Right ventricle myocardium inferior (tissue), 1 donor: ENCODE measurements at places on chromosomes 16 and 17. TPM values are rescaled to one million over a fixed set of nuclear protein-coding genes. Genes with fewer than 3 reads are reported as not detected.

- DNase-seq = no peak
Measured at GRCh38 chr17:40598619-40599467, 33.6 kb upstream of the CCR7 start.

GRCh38 chr16:4375717-4376116 is 4.1 kb downstream of the VASN start:
- DNase-seq = no peak

Gene UTS2R
- 0.76 TPM for total RNA-seq

Gene GCGR
- total RNA-seq = not detected

GRCh38 chr17:48113201-48113676 is 5.7 kb downstream of the SNX11 start:
- no peak for DNase-seq

Gene TNFRSF13B
- total RNA-seq = not detected

Gene ZNF75A
- 19.0 TPM for total RNA-seq

- peak; percentile 78 for DNase-seq
Measured at GRCh38 chr16:68238029-68238345, 2.1 kb upstream of the ESRP2 start.

DNA sequence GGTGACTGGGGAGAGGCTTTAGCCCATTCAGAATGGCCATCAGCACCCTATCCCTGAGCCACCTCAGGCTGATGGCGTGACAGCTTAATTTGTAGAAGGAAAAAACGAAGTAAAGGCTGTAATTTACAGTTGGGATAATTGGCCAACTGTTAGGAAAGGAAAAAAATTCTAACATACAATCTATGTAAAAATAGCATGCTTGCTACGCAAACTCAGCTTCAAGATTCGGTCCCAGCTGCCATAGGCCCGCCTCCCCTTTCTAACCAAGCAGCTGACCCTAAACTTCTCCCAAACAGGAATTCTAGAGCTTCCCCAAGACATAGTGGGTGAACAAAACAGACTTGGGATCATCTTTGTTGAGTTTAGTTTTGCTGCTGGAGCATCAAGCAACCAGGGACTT is 4.9 kb downstream of the SEZ6 start:
- no peak for DNase-seq

GRCh38 chr16:28183484-28183883 is 28.3 kb downstream of the XPO6 start:
- DNase-seq = no peak

- DNase-seq = no peak
Measured at GRCh38 chr16:9177861-9178260, 86.4 kb downstream of the HAPSTR1 start.

Gene CRYBA1
- not detected for total RNA-seq

Gene OTOA
- not detected for total RNA-seq

DNA sequence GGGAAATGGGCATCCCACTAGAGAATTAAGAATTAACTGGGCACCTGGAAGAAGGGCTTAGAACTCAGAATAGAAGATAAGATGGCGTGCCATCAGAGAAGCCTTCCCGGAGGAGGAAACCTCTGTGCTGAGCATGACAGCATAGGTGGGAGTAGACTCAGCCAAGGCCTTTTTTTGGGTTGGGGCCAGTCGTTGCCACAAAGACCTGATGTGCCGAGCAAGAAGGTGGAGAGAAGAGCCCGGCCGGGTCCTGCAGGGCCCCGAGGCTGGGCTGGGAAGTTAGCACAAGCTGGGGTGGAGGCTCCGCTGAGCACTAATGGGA is 1.1 kb upstream of the RAB11FIP4 start:
- DNase-seq = no peak

Gene CLDN7
- total RNA-seq = 1.2 TPM

GRCh38 chr16:4166821-4167220 is 50.6 kb upstream of the ADCY9 start:
- DNase-seq = no peak
